ENCODE measurements at places on chromosomes 1 and 21. TPM values are rescaled to one million over a fixed set of nuclear protein-coding genes. Genes with fewer than 3 reads are reported as not detected.

TMEM269 gene
- 0.79 TPM for polyA plus RNA-seq

- no peak for DNase-seq
These were observed 66.5 kb downstream of the PRRX1 start for GRCh38 chr1:170730438-170730837.

DNA sequence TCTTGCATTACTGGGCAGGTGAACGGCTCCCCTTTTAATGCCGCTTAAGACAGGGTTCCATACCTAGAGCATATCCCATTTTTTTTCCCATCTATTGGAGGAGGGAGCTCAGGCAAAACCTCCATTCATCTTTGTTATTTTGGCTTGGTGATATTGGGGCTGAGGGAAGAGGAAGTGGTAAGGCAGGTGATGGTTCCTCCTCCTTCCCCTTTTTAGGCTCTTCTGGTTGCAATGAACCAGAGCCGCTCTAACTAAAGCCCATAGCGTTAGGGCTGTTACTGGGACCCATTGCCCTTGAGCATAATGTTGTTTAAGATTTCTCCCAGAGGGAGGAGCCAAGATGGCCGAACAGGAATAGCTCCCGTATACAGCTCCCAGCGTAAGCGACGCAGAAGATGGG lies 21.1 kb downstream of the PYHIN1 start:
- no peak for DNase-seq

- DNase-seq: no peak
These were observed 207.1 kb downstream of the RYR2 start for GRCh38 chr1:237249120-237249519.

DNA sequence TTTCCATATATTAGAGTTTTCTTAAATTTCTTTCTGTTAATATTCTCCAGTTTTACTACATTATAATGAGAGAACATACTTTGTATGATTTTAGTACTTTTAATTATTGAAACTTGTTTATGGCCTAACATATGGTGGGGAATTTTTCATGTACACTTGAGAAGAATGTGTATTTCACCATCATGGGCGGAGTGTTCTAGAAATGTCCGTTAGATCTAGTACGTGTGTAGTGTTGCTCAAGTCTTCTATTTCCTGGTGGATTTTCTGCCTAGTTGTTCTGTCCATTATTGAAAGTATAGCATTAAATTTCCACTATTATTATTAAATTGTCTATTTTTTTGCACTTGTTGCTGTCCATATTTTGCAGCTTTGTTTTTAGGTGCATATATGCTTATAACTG lies 64.0 kb upstream of the RGS21 start:
- DNase-seq: no peak
